CD8-positive, alpha-beta T cell (primary cell): ENCODE measurements at places on chromosomes 7 and 10.

- no peak for DNase-seq
Measured at GRCh38 chr10:101358706-101359300, 4.8 kb downstream of the BTRC start.

GRCh38 chr10:15220445-15220844 is 52.0 kb upstream of the NMT2 start:
- no peak for DNase-seq

- no peak for DNase-seq
Measured at GRCh38 chr10:9505546-9505945, 1451.1 kb downstream of the GATA3 start.

- DNase-seq, result peak; percentile 46
Measured at GRCh38 chr10:30349967-30350735, 1.1 kb upstream of the MTPAP start.

DNA sequence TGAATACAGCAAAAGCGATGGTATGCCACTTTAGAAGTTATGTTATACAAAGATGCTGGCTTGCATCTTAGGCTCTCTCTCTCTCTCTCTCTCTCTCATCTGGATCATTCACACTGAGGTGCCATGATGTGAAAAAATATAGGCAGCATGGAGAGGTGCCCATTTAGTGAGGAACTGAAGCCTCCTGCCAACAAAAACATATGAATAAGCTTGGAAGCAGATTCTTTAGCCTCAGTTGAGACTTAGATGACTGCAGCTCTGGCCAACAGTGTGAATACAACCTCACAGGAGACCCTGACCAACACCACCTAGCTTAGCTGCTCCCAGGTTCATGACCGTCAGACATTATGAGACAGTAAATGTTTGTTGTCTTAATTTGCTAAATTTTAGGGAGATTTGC is 560.1 kb upstream of the LRRTM3 start:
- no peak for DNase-seq
